T-helper 22 cell (primary cell): ENCODE measurements at places on chromosomes 5 and 9.

DNA sequence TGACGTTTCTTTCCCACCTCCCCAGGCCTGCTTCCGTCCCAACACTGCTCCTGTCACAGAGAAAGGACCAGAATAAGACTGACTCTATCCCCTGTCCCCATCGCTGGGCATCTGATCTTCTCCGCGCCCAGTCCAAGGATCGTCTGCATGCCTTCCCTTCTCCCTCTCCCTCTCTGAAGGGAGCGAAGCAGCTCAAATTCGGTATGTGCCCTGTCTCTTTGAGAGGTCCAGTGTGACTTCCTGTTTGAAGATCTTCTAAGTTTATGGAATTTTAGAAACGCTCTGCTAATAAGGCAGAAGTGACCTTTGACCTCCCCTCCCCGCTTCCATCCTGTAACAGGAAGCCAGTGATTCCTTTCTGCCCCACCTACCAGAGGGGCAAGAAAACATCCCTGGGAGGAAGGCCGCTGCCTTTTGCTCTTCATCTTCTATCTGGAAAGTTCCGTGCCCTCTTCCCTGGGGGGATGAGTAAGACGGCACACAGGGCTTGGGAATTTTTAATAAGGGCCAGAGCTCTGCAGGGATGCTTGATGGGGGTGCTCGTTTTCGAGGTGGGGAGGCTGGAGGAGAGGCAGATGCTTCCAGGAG, 40.7 kb upstream of the RNU6ATAC start:
- no peak for DNase-seq

GRCh38 chr5:112551419-112552032, 132.4 kb upstream of the EPB41L4A start:
- peak; percentile 2 for DNase-seq

GRCh38 chr5:94360382-94361130, 257.8 kb downstream of the KIAA0825 start:
- DNase-seq: no peak

DNA sequence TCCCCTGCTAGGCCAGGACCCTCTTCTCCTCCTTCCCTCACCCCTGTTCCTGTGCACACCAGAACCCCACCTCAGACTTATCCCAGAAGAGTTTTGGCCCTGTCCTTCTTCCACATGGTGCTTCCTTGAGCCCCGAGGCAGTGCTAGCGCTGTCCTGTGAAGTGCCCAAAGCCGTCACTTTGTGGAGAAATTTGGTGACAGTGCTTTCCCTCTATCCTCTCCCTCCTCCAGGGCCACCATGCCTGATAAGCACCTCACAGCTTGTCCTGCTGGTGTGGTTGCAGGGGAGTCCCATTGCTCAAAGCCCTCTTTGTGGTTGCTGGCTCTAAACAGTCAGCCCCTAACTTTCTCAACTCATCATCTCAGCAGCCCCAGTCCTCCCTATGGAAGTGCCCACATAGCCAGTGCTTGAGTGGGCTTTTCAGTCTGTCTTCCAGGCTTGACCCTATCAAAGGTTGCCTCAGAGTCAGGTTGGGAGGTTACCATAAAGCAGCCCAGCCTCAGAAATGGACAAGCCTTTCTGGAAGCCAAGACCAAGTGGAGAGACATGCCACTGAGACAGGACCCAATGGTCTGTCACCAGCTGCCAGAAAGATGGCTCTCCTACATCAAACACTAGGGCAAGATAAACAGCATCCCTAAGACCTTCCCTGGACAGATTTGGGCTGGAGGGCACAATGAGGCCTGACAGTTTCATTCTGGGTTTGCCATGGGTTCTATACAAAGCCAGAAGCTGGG, 18.0 kb downstream of the IGIP start:
- no peak for DNase-seq

GRCh38 chr9:29150606-29151005, 1577.3 kb upstream of the C9orf72 start:
- no peak for DNase-seq

GRCh38 chr5:83312663-83313062, 158.9 kb upstream of the VCAN start:
- DNase-seq: no peak

DNA sequence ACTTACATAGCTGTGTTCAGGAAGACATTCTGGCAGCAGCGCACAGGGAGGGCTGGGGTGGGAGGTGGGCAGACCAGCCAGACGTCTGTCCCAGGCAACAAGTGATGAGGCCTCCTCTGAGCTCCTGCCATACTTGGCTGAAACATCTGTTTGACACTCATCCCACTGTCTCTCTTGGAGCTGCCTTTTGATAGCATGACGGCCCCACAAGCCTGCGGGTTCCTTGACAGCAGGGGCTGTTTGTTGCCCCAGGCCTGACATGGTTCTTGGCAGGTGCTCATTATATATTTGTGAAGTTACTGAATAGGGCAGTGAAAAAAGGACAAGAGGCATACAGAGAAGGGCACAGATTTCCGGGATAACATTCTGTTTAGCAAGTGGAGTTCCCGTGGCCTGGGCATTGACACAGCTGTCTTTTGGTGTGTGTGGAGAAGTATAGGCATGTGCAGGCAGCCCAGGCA, 22.2 kb upstream of the B4GALT1 start:
- no peak for DNase-seq

DNA sequence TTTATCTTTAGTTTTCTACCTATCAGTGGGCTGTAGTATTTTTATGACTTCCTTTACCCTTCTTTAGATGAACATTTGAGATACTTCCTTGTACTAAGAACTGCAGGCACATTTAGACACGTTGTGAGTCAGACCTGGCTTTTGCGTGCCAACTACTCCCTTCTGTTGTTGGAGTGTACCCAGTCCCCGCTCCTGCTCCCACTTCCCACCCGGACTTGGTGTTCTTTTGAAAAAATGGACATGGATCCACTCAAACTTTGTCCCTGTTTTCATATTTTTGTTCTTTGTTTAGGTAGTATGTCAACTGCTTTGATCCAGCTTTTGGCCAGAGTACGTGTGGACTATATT, 60.7 kb downstream of the PARP8 start:
- DNase-seq: no peak

DNA sequence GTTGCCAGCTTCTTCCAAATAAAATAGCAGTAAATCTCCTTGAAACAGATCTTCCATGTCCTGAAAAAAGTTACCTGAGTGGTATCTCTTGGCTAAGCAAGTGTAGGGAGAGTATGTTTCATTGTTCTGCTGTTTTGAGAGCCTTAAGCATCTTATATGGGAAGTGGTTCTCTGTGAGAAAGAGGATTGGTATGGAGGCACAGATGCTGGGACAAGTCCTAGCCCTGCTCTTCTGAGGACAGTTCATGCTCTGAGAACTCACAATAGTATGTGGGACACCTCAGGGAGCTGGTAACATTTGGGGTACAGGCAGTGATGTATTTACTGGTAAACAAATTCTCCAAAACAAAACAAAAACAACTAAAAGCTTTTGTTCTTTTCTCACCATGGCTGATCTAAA, 2.0 kb downstream of the PPP3R2 start:
- DNase-seq: no peak

DNA sequence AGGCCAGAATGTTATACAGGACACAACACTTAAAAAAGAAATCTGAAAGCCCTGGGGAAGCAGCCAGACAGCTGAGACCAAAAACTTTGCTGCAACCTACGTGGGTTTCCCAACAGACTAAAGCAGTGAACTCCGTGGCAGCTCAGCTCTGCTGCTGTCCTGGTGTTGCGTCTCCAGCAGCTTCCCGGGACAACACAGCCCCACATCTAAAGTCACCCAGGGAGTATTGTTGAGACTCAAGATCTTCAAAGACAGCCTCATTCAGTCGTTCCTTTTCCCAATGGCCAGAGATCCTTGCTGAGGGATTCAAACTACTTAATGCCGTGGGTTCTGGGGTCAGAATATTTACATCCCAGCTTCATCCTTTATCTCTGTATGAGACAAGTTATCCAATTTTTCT, 125.8 kb downstream of the MED10 start:
- no peak for DNase-seq

DNA sequence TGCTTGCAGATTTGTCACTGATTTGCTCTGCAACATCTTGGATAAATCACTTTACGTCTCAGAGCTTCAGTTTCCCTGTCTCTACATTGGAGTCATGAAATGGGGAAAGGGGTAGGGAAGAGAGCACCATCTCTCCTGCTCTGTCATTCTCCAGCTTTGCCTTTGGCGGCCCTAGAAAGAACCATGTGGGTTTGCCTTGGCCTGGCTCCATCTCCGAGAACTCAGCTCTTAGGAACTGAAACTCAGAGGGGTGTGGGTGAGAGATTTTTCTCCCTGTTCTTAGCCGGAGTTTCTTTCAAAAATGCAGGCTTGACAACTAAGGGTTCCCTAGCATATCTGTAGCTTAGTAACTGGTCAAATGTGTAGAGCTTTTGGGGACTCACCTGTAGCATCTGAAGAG, 123.5 kb downstream of the SMARCA2 start:
- no peak for DNase-seq

DNA sequence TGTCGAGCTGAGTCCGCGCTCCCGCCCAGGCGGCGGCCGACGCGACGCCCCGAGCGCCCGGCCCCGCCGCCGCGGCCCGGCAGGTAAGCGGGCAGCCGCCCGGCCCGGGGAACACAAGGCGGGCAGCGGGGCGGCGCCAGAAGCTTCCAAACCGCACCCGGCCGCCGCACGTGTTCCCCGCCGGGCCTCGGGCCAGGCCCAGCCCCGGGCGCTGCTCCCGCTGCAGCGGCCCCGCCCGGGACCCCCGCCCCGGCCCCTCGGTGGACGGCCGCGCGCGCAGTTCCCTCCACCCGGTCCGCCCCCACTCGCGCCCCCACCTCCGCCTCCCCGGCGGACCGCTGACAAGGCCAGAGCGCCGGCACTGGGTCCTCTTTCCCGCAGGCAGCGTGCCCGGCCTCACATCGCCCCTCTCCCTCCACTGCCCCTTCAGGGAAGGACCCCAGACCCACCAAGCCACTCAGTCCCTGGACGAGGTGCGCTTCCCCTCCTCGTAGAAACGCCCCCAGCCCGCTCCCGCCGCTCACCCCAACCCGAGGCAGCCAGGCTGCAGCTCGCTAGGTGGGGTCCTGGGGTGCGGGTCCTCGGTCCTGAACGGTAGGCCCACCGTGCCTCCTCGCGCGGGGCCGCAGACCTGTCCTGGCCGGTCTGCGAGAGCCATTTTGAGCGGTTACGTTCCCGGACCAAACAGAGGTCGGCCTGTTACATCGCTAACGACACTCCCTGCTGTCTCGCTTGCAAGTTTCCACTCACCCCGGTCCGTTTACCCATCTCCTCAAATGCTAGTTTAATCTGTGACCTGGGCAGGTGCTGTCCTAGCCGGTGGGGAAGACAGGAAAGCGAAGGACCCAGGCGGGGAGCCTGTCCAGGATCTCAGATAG, 475 bp downstream of the WDR5 start:
- DNase-seq: no peak

DNA sequence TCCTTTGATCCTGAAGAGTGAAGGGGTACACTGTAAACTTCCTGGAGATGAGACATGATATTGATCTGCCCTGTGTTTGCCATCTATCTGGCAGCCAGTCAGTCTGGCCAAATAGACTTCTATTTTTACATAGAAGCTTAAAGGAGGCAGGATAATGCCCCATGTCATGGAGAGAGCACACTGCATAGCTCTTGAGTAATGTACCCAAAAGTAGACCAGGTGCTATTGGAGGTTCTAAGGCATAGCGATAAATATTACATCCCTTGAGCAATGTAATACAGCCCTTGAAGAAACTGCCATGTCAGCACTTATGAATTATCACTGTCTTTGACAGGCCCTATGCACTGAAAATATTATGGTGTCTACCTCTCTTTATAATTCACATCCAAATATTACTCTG, 131.8 kb downstream of the GHR start:
- no peak for DNase-seq

DNA sequence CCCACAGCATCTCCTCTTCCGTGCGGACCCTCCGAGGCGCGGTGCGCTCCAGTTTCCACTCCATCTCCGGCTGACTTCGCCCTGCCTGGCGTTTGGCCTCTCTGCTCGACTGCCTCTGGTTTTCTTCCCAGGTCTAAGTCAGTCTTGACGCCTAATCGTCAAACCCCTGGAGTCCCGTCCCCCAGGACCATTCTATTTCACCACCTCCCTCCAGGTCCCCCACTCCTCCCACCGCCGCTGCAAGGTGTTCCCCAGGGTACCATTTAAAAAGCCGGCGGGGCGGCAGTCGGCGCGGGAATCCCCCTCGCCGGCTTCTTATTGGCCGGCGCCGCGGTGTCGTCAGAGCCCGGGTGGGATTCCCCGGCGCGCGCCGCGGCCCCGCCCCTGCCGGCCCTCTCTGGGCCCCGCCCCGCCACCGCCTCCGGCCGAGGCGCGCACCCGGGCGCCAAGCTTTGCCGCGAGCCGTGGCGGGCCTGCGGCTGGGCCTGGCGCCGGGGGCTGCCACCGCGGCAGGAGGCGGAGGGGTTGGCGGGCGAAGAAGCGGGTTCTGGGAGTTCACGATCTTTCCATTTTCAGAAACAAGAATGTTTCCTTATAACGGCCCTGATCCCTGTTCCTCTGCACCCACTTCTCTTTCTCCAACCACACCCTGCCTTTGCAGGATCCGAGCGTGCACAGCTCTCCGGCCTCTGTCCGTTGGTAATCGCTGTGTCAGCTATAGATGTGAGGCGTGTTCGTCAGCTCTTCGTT, at the start of gene CDC20B:
TSS of gene CDC20B (minus strand) at position 241 of the 750 bp plus-strand sequence. CDS start at position 64, 177 bp downstream.
- peak; percentile 66 for DNase-seq

GRCh38 chr9:32551276-32552051, 663 bp upstream of the SMIM27 start:
- DNase-seq: no peak

DNA sequence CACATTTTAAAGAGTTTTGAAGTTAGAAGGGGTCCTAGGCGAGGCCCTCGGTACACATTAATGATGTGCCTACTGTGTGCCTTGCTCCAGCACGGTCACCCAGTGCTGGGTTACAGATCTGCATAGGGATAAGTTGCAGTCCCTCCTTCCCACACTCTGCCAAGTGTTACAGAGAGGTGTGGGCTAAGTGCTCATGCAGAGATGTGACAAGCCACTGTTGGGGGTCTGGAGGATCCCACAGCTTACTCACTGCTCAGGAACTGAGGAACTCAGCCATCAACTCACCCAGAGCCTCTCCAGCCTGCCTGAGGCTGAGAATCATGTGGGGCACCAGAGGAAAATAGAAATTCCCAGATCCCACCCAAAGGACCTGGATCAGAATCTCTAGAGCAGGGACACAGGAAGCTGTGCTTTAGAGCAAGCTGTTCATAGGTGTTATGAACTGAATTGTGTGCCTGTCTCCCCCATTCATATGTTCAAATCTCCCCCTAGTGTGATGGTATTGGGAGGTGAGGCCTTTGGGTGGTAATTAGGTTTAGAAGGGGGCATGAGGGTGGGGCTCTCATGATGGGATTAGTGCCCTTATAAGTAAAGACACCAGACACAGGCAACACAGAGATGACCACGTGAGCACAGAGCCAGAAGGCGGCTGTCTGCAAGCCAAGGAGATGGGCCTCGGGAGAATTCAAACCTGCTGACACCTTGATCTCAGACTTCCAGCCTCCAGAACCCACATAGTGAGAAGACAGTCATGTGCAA, 164.1 kb downstream of the HSD17B3 start:
- no peak for DNase-seq

GRCh38 chr5:179143446-179143845, 83.3 kb downstream of the ZNF354C start:
- no peak for DNase-seq

- no peak for DNase-seq
These were observed 258.1 kb upstream of the IRX2 start for GRCh38 chr5:3009605-3010004.

GRCh38 chr9:94971378-94972131, 245.1 kb downstream of the AOPEP start:
- DNase-seq: no peak

- no peak for DNase-seq
These were observed 2354.8 kb upstream of the C9orf72 start for GRCh38 chr9:29928072-29928471.
